Frontal cortex (tissue), 4 donors: ENCODE measurements at places on chromosomes 1 and 21.

- no peak for DNase-seq
Measured at GRCh38 chr1:240407407-240407806, 204.5 kb downstream of the GREM2 start.

DNA sequence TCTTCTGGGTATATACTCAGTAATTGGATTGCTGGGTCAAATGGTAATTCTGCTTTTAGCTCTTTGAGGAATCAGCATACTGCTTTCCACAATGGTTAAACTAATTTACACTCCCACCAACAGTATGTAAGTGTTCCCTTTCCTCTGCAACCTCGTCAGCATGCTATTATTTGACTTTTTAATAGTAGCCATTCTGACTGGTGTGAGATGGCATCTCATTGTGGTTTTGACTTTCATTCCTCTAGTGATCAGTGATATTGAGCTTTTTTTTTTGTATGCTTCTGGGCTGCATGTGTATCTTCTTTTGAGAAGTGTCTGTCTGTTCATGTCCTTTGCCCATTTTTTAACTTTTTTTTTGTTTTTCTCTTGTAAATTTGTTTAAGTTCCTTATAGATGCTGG lies 279.4 kb downstream of the PTGER3 start:
- DNase-seq = no peak

DNA sequence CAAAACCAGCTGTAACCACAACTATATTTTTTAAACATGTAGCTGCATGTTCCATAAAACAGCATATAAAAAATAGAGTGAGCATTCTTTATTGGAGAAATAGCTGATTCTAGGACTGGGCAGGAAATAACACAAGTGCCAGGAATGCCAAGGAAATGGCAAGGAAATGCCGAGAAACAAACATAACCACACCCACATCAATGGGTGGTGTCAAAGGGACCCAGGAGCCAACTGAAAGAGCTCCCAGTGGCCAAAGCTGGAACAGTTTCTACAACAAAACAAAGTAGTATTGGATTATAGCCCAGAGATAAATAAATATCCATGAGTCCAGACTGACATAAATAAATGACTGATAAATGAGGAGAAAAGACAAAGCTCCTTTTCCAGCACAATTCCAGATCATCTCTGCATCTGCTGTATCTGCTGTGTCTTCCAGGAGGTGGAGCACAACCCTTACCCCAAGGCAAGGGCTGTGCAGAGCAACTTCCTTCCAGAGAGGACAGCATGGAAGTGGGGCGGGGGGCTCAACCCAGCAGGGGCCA lies 28.1 kb downstream of the ADARB1 start:
- DNase-seq = no peak

- DNase-seq = no peak
Measured at GRCh38 chr1:206700445-206701036, 15.8 kb downstream of the MAPKAPK2 start.

DNA sequence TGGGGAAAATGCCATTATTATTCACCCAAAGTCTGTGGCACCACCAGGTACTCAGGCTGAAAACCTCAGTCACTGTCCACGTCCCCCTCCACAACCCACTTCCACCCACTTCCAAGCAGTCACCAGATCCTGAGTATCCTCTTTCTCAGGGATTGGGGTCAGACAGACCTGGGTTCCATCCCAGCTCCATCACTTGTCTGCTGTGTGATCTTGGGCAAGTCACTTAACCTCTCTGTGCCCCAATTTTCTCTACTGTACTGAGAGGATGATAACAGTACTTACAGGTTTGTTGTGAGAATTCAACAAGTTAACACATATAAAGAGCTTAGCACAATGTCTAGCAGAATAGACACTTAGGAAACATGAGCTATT lies 29.7 kb upstream of the FOXO6 start:
- DNase-seq = no peak

- DNase-seq = no peak
Measured at GRCh38 chr21:16047904-16048303, 318.1 kb downstream of the USP25 start.

DNA sequence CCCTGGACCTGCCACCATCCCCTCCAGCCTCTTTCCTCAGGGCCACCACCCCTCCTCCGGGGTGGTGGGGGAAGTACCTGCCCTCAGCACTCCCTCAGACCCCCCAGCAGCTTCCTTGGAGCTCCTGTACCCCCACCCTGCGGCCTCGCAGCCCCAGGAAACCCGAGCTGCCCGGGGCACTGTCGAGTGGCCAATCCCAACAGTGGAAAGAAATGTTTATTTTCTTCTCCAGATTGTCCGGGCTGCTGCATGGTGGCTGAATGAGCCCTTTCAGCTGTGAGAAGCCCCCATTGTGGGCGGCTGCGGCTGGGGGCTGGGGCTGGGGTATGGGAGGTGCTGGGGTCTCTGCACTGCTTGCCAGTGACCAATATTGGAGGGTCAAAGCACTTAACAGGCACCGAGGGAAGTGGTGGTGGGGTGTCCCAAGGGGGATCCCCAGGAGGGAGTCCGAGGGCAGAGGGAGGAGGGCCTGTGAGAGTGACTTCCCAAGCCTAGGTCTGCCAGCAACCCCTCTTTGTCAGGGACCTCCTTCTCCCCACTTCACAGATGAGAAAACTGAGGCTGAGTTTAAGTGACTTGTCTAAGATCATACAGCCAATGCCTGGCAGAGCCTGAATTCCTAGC lies 25.2 kb downstream of the RUNX3 start:
- DNase-seq = peak; percentile 18

GRCh38 chr1:7584157-7584556 lies 186.9 kb upstream of the VAMP3 start:
- DNase-seq = no peak

DNA sequence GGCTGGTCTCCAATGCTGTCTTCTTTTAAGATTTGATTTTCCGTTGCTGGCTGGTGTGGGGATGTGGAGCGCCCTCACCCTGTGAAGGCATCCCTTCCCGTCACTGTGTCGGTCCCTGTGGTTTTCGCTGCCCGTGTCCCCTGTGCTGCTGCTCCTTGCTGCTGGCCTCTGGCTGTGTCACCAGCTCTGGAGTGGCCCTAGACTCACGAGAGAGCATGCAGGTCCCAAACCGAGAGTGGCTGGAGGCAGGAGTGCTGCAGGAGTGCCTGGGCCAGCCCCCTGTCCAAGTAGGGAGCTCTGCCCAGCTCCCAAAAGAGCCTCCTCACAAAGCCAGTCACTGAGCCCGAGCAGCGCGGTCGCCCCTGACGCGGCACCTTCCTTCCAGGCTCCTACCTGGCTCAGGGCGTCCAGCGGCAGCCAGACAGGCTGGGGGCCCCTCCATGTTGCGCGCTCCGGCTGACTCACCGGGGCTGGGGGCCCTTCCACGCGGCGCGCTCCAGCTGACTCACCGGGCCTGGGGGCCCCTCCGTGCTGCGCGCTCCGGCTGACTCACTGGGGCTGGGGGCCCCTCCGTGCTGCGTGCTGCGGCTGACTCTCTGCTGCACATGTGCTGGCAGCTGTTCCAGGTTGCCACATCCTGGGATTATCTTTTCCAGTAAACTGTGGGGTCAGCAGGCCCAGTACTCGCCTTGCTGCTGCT lies 106.7 kb upstream of the COL6A1 start:
- DNase-seq = no peak
